ENCODE measurements at places on chromosomes 5 and 9. TPM values are rescaled to one million over a fixed set of nuclear protein-coding genes. Genes with fewer than 3 reads are reported as not detected.
A peak's percentile ranks its signal among the peaks of the same experiment; 100 is the strongest.

DNA sequence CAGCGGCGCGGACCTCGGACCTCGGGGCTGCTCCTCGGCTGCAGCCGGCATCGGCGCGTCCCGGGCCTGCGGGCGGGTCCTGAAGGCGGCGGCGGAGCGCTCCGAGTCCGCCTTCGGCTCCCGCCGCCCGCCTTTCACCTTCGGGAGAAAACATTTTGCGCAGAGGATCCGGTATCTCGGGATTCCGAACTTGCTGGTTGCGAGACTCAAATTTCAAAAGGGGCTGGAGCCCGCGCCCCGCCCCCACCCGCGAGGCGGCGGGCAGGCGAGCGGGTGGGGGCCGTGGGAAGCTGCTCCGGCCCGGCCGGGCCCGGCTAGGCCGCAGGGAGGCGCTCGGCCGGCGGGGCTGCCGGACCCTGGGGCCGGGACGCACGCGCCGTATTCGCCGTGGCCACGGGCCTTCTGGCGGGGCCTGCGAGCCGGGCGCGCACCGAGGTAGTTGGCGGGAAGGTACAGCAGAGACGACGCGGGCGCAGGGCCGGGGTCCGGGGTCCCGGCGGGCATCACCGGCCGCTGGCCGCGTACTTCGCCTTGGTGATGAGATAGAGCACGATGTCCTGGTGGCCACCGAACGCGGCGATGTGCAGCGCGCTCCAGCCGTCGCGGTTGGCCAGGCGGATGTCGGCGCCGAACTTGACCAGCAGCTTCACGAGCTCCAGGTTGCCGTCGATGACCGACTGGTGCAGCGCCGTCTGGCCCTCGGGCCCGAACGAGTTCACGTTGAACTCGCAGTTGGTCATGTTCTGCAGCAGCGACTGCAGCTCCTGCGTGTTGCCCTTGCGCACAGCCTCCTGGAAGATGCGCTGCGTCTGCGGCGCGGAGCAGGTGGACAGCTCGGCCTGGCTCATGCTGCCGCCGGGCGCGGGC is 757 bp downstream of the NRARP start:
- DNase-seq = peak; percentile 74

- no peak for DNase-seq
Observed at GRCh38 chr5:154514331-154514730, 36.3 kb upstream of the HAND1 start.

GRCh38 chr9:37309136-37309535 is 113.4 kb upstream of the GRHPR start:
- DNase-seq = peak; percentile 32

GRCh38 chr9:9778293-9778692 is 834.5 kb downstream of the PTPRD start:
- no peak for DNase-seq

GRCh38 chr5:33310451-33310850 is 130.3 kb upstream of the TARS1 start:
- no peak for DNase-seq

DNA sequence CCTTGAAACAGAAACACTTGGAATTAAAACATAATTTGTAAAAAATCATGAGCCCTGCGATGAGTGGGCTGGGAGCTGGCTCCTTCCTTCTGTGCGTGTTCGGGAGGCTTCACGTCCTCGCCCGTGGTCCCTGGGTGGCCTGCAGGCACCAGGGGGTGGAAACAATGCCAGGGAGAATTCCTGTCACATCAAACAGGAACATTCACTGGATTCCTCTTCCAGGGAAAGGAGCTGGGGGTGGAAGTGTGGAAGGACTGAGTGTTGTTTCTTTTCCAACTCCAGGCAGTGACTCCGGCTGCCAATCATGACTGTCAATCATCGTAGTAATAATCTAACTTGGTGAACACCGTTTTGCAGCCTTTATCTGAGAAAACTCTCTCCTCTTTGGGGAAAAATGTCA is 10.3 kb downstream of the TOR1A start:
- DNase-seq = no peak

GRCh38 chr9:38208206-38208901 is 139.3 kb upstream of the SHB start:
- no peak for DNase-seq

DNA sequence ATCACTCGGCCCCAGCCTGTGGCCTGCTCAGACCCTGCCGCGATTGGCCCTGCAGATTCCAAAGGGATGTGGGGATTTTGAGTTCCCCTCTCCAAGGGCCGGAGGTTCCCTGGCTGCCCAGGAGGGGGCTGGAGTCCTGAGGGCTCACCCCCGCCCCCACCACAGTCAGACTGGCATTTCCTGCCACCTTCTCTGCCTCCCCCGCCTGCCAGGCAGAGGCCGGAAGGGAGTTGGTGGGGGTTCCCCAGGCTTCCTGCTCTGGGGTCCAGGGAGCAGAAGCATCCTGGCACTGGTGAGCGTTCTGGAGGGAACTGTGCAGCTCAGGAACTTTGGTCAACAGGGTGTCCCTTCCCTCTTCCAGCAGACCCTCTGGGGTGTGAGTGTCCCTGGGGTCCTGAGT is 70.6 kb downstream of the RXRA start:
- DNase-seq = no peak

DNA sequence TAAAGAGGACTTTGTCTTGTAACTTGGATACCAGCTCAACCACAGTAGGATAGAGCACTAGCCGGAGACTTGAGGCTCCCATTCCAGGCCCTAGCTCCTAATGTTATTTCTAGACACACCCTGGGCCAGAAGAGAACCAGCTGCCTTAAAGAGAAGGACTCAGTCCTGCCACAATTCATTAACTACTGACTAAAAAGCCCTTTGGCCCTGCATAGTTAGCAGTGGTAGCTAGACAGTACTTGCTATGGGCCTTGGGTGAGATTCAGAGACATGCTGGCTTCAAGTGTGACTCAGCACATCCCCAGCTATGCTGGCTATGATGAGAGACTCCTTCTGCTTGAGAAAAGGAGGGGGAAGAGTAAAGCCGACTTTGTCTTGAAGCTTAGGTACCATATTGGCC is 47.3 kb downstream of the TMEM167A start:
- DNase-seq = peak; percentile 60

- no peak for DNase-seq
Observed at GRCh38 chr5:120564013-120564412, 99.9 kb downstream of the PRR16 start.

GRCh38 chr5:29930316-29930715 is 1263.2 kb upstream of the CDH6 start:
- DNase-seq = no peak

GRCh38 chr5:158236511-158237335 is 377.8 kb upstream of the CLINT1 start:
- DNase-seq = no peak

- no peak for DNase-seq
Observed at GRCh38 chr9:77589046-77589795, 58.9 kb downstream of the GNA14 start.

DNA sequence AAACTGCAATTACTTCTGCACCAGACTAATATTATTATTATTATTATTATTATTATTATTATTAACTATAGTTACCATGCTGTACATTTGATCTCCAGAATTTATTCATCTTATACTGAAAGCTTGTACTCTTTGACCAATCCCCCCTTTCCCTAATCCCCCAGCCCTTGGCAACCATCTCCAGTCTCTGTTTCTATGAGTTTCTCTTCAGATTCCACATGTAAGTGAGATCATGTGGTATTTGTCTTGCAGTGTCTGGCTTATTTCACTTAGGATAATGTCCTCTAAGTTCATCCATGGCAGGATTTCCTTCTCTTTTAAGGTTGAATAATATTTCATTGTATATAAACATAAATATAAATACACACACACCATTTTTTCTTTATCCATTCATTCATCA is 287.0 kb upstream of the DAB2 start:
- no peak for DNase-seq

GRCh38 chr5:95543017-95543705 is 11.6 kb downstream of the SKIC3 start:
- DNase-seq = no peak

GRCh38 chr5:88833371-88834130 is 49.4 kb downstream of the MEF2C start:
- no peak for DNase-seq

DNA sequence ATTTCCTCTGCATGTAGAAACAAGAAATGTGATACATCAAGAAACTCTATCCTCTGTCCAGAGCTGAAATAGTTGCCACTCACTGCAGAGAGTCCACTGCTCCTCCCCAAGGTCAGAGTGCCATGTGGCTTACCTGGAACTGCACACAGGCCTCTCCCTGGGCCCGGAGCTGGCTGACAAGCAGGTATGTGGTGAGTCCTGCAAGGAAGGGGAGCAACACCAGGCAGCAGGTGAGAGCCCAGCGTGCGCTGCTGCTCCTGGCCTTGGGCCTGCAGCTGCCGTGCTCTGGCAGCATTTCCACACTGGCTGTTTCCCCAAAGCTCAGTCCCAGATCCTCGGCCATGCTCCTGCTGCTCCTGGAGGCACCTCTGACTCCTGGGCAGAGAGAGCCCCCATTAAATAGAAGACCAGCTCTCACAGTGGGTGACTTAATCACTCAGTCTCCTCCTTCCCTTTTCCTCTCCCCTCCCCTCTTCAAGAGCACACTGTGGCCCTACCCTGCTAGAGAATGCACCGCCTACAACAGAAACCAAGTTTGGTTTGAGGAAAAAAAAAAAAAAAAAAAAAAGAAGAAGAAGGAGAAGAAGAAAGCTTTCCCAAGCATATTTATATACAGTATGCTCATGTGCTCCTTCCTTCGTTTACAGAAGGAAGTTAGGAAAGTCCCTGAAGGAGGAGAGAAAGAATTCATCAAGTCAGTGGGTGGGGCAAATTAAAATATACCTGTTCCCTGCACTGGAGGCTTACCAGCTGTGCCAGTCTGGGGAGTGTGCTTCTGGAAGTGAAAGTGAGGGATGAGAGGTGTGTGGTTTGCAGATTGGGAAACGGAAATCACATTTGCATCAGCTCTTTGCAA is at the start of gene TNFSF15:
Gene TNFSF15 (minus strand): TSS at position 370 of the 856 bp plus-strand sequence. CDS start 27 bp downstream, at position 343.
- DNase-seq = peak; percentile 76

Gene SELENOP
- not detected for total RNA-seq

Gene SEMA6A
- total RNA-seq = 2.2 TPM

Gene ENTPD8
- not detected for total RNA-seq

Gene SH3PXD2B
- 25.2 TPM for total RNA-seq

Gene AFF4
- 12.7 TPM for total RNA-seq

Gene PTGR1
- 95.6 TPM for total RNA-seq

Gene CDX1
- total RNA-seq = not detected

Gene NEURL1B
- total RNA-seq = 13.8 TPM

Gene IRX1
- not detected for total RNA-seq

Gene LAMC3
- total RNA-seq = 9.6 TPM

Gene FCN1
- total RNA-seq = not detected
